Immature natural killer cell (primary cell): ENCODE measurements at places on chromosomes 12 and 14. TPM values are rescaled to one million over a fixed set of nuclear protein-coding genes. Genes with fewer than 3 reads are reported as not detected.

KCNK10 gene
- polyA plus RNA-seq: not detected

KRT83 gene
- not detected for polyA plus RNA-seq

TGFB3 gene
- polyA plus RNA-seq: not detected

VDR gene
- not detected for polyA plus RNA-seq

SLC7A7 gene
- 0.67 TPM for polyA plus RNA-seq

GYS2 gene
- polyA plus RNA-seq: not detected

TEX52 gene
- polyA plus RNA-seq: not detected

AICDA gene
- polyA plus RNA-seq: not detected

ENDOU gene
- polyA plus RNA-seq: not detected

BICDL1 gene
- not detected for polyA plus RNA-seq

USP44 gene
- polyA plus RNA-seq: 1.9 TPM

WBP11 gene
- polyA plus RNA-seq: 27.1 TPM

CABP1 gene
- not detected for polyA plus RNA-seq

KRT78 gene
- 0.28 TPM for polyA plus RNA-seq

DNA sequence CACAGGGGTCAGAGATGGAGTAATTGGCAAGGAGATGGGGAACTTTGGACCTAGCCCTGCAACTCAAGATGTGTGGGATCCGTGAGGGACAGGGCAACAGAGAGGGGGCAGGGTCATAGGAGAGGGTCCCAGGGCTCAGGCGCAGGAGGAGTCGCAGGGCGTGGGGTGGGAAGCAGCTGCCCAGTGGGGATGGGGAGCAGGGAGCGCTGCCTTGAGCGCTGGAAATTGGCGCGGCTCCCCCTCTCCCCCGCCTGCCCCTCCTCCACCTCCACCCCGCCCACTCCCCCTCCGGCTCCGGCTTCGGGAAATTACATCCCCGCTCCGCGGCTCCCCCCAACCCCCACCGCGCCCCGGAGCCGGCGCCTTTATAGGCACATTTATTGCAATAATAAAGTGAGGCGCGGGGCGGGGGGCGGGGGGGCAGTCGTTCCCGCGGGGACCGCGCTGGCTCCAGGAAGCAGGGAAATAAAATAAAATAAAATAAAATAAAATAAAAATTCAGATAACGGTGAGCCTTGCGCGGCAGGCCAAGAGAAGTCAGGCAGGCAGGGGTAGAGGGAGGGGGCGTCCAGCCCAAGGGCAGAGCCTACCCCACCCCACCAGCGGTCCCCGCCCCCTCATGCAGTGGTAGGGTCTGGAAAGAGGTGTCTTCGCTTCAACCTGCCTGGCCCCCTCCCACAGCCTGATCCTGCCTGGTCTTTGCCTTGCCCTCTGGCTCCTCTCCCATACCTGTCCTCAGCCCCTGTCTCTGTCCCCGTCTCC is 3.6 kb downstream of the NXPH4 start:
- H3K27me3 ChIP-seq: peaks cover 42% of the 10 kb centered on the region
- no peaks in the 10 kb centered on the region for H3K36me3 ChIP-seq
- peaks cover 51% of the 10 kb centered on the region for H3K4me1 ChIP-seq
- H3K27ac ChIP-seq: peak overlapping the region; percentile 80

DNA sequence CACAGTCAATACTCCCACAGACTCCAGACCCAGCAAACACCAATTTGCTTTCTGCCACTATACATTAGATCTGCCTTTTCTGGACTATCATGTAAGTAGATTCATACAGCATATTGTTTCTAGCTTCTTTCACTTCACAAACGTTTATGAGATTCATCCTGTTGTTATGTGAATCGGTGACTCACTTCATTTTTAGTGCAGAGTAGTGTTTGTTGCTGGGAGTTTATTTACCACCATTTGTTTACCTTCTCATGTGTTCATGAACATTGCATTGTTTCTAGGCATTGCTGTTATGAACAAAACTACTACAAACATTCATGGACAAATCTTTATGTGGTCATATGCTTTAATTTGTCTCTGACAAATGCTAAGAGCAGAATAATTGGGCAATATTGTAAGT is 807.8 kb upstream of the TMEM132C start:
- H3K36me3 ChIP-seq: no peaks in the 10 kb centered on the region
- H3K27ac ChIP-seq: no peak overlapping the region
- peaks cover 5% of the 10 kb centered on the region for H3K27me3 ChIP-seq
- DNase-seq: no peak
- H3K4me3 ChIP-seq: no peak overlapping the region

GRCh38 chr12:24021164-24021502 is 71.7 kb upstream of the SOX5 start:
- no peaks in the 10 kb centered on the region for H3K27me3 ChIP-seq
- no peaks in the 10 kb centered on the region for H3K36me3 ChIP-seq
- H3K4me1 ChIP-seq: no peaks in the 10 kb centered on the region
- no peak overlapping the region for H3K4me3 ChIP-seq
- no peak overlapping the region for H3K27ac ChIP-seq

GRCh38 chr14:36553656-36554260 is 28.7 kb downstream of the NKX2-8 start:
- no peak overlapping the region for H3K27ac ChIP-seq

- H3K27me3 ChIP-seq: peaks cover 5% of the 10 kb centered on the region
- no peak overlapping the region for H3K4me3 ChIP-seq
- no peaks in the 10 kb centered on the region for H3K36me3 ChIP-seq
- H3K27ac ChIP-seq: no peak overlapping the region
These were observed 48.5 kb upstream of the RIMBP2 start for GRCh38 chr12:130764475-130765185.

- no peak overlapping the region for H3K27ac ChIP-seq
- DNase-seq: no peak
- H3K36me3 ChIP-seq: no peaks in the 10 kb centered on the region
- peaks cover 4% of the 10 kb centered on the region for H3K4me1 ChIP-seq
- H3K4me3 ChIP-seq: no peak overlapping the region
- H3K27me3 ChIP-seq: peaks cover 3% of the 10 kb centered on the region
These were observed 17.2 kb upstream of the RAD52 start for GRCh38 chr12:966724-967123.

GRCh38 chr12:88431246-88431645 is 149.0 kb downstream of the KITLG start:
- H3K27ac ChIP-seq: no peak overlapping the region
- no peaks in the 10 kb centered on the region for H3K4me1 ChIP-seq
- H3K36me3 ChIP-seq: no peaks in the 10 kb centered on the region
- no peak for DNase-seq

DNA sequence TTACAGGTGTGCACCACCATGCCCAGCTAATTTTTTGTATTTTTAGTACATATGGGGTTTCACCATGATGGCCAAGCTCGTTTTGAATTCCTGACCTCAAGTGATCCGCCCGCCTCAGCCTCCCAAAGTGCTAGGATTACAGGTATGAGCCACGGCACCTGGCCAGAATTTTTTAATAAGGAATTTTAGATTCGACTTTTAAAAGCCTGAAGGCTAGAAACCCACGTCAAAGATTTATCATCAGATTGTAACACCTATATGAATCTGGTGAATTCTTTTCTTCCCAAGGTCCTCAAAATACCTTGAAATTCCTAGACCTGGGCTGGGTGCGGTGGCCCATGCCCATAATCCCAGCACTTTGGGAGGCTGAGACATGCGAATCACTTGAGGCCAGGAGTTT is 18.7 kb upstream of the MMP19 start:
- no peak overlapping the region for H3K4me3 ChIP-seq
- no peaks in the 10 kb centered on the region for H3K36me3 ChIP-seq
- no peak for DNase-seq
- H3K27ac ChIP-seq: no peak overlapping the region
- H3K4me1 ChIP-seq: no peaks in the 10 kb centered on the region
- no peaks in the 10 kb centered on the region for H3K27me3 ChIP-seq

DNA sequence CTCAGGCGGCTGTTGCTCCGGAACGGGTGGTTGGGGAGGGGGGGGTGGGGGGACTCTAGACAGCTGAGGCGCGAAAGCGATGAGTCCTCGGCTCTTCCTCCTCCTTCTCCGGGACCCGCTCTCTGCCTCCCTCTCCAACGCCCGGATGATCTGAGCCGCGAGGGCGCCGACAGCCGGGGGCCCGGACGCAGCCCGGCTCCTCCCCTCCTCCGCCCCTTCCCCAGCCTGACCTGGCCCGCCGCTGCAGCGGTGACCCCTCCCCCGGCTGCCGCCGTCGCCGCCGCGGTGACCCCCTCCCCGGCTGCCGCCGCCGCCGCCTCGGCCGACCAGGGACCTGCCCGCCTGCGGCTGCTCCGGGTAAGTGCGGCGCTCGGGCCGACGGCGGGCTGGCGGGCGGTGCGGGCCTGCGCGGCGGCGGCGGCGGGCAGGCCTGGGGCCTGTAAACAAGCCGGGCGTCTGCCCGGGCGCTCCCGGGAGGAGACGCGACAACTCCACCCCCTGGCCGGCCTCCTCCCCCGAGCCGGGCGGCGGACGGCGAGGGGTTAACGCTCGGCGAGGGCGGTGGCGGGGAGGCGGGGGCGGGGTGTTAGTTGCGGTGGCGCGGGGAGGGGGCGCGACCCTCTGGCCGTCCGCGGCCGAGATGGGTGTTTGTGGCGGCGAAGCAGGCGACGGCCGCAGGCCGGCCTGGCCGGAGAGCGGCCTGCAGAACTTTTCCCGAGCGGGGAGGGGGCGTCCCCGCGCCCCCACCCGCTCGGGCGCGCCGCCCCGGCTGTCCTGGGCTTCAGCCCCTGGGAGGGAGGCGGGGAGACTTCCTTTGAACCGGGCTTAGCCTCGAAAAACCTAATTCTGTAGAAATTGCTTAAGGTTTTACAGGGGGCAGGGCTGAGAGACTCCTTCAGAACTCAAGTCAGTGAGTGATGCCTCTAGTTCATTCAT is 568 bp downstream of the PPM1A start:
- peak overlapping the region; percentile 99 for H3K4me3 ChIP-seq
- H3K27ac ChIP-seq: peak overlapping the region; percentile 83
- H3K27me3 ChIP-seq: peaks cover 22% of the 10 kb centered on the region
- no peaks in the 10 kb centered on the region for H3K36me3 ChIP-seq
- DNase-seq: peak; percentile 77

DNA sequence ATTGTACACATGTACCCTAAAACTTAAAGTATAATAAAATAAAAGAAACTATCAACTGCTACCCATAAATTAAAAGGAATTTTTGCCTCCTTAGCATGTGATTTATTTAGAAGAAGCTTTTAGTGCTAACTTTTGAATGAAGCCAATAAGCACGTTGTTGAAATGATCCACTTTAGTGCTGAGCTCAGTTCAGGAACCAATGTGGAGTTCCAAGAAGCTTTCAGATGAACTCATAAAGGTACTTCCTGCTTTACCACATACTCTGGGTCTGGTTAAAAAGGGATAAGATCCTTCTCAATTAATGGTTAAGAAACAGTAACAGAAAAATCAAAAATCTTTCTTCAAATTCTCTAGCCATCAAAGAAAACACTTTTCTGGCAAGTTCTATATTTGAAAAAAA is 39.4 kb downstream of the TMTC1 start:
- no peaks in the 10 kb centered on the region for H3K4me1 ChIP-seq
- DNase-seq: no peak
- H3K27me3 ChIP-seq: no peaks in the 10 kb centered on the region
- H3K4me3 ChIP-seq: no peak overlapping the region

DNA sequence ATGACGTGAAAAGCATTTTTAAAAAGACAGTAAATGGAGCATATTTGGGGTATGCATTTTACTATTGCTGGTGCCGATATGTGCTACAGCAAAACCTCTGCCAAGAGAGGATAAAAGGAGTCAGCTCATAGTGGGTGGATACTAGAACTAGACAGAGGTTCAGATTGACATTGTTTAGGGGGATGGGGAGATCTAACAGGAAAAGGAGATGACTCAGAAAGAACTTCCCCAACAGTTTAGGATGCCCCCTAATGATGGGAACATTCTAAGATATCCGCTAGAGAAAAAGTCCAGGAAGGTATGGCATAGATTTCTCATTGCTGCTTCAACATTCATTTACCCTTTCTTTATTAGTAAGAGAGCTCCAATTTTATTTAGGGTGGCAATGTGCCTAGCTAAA is 110.5 kb upstream of the CLEC14A start:
- DNase-seq: no peak
- no peaks in the 10 kb centered on the region for H3K36me3 ChIP-seq
- peaks cover 2% of the 10 kb centered on the region for H3K27me3 ChIP-seq
- no peak overlapping the region for H3K4me3 ChIP-seq
- H3K4me1 ChIP-seq: no peaks in the 10 kb centered on the region

DNA sequence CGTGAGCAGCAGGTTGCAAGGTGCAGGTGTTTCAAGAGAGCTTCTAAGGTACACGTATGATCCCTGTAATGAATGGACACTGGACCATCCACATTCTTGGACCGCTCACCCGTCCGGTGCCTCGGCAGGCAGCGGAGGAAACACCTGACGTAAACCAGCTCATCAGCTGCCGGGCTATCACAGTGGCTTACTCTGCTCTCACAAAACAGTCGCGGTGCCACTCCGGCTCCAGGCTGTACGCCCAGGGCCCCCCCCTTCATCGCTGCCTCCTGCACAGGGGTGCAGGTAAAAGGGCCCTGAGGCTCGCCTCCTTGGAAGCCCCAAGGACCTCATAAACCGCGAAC is 436 bp downstream of the VPS33A start:
- H3K4me1 ChIP-seq: peaks cover 37% of the 10 kb centered on the region
- DNase-seq: no peak
- H3K27ac ChIP-seq: peak overlapping the region; percentile 99
- peak overlapping the region; percentile 96 for H3K4me3 ChIP-seq
- H3K36me3 ChIP-seq: peaks cover 19% of the 10 kb centered on the region
- H3K27me3 ChIP-seq: peaks cover 16% of the 10 kb centered on the region

- no peaks in the 10 kb centered on the region for H3K36me3 ChIP-seq
- DNase-seq: peak; percentile 13
- peak overlapping the region; percentile 74 for H3K4me3 ChIP-seq
These were observed 155.5 kb upstream of the CCND2 start for GRCh38 chr12:4118017-4118510.

GRCh38 chr14:29462321-29462720 is 465.3 kb downstream of the PRKD1 start:
- no peaks in the 10 kb centered on the region for H3K27me3 ChIP-seq
- DNase-seq: no peak
- no peak overlapping the region for H3K4me3 ChIP-seq
- no peaks in the 10 kb centered on the region for H3K4me1 ChIP-seq

- DNase-seq: no peak
- no peaks in the 10 kb centered on the region for H3K4me1 ChIP-seq
- H3K27ac ChIP-seq: no peak overlapping the region
- no peaks in the 10 kb centered on the region for H3K36me3 ChIP-seq
- no peak overlapping the region for H3K4me3 ChIP-seq
These were observed 184.9 kb upstream of the SFSWAP start for GRCh38 chr12:131525795-131526508.

- H3K27ac ChIP-seq: no peak overlapping the region
- H3K4me1 ChIP-seq: peaks cover 4% of the 10 kb centered on the region
- no peak overlapping the region for H3K4me3 ChIP-seq
These were observed 234.1 kb downstream of the BCL11B start for GRCh38 chr14:99037777-99038430.

- H3K4me1 ChIP-seq: no peaks in the 10 kb centered on the region
- H3K4me3 ChIP-seq: no peak overlapping the region
- no peak for DNase-seq
- H3K27me3 ChIP-seq: peaks cover 3% of the 10 kb centered on the region
- H3K36me3 ChIP-seq: no peaks in the 10 kb centered on the region
- no peak overlapping the region for H3K27ac ChIP-seq
These were observed 61.7 kb upstream of the PTHLH start for GRCh38 chr12:28034271-28034670.

- H3K27ac ChIP-seq: peak overlapping the region; percentile 98
- H3K4me3 ChIP-seq: peak overlapping the region; percentile 93
- H3K36me3 ChIP-seq: peaks cover 16% of the 10 kb centered on the region
- peaks cover 41% of the 10 kb centered on the region for H3K4me1 ChIP-seq
These were observed 715 bp upstream of the RAP1B start for GRCh38 chr12:68609998-68610369.
